ENCODE measurements at places on chromosomes 5 and 9.

DNA sequence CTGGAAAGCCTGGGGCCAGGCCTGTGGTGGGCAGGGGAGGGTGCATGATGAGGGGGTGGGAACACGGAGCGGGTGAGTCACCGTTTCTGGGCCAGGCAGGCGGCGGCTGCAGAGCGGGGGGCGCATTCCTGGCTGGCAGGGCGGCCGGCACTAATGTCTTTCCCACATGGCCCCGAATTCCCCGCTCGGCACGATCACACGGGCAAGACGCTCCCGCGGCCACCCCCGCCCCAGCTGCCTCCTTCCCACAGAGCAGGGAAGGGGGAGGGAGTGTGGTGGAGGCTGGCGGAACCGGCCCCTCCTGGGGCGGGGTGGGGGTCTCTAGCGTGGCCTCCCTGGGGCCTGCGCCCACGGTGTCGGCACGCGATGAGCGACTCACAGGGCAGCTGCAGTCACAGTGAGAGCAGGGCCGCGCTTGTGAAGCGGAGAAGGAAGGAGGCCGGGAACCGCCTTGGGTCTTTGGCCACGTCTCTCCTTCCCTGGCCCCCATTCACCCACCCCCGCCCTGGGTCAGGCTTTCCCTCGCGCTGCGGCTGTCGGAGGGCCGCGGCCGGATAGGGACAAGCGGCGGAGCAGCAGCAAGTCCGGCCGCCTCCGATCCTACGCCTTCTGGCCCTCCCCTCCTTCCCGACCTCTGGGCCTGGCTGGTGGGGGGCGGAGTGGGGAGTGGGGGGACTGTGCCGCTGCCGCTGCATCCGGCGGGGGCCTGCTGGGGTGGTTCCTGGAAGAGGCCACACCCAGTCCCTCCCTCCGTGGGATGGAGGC is 48.9 kb downstream of the CXXC5 start:
- DNase-seq = peak; percentile 86

- no peak for DNase-seq
Measured at GRCh38 chr5:106171708-106172107, 1499.0 kb downstream of the EFNA5 start.

DNA sequence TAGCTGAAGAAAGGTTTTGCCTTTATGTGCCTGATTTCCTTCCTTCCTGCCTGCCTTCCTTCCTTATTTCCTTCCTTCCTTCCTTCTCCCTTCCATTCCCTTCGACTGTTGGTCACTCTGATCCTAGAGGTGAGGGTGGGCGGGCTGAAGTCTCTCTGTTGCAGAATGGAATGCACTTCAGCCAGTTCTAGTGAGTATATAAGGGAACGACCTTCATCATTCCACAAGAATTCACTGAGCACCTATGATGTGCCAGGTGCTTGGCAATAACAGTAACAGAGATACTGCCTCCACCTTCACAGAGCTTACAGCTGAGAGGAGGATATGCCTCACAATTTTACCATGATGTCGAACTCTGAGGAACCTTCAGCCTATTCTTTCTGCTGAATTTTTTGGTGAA is 8.7 kb upstream of the OR5C1 start:
- DNase-seq = no peak

- DNase-seq = no peak
Measured at GRCh38 chr5:57818397-57818796, 335.8 kb upstream of the ACTBL2 start.

GRCh38 chr5:150167908-150168307 is 1.3 kb downstream of the CDX1 start:
- DNase-seq = no peak

- no peak for DNase-seq
Measured at GRCh38 chr5:139451878-139452660, 10.5 kb downstream of the ECSCR start.

- no peak for DNase-seq
Measured at GRCh38 chr9:112248722-112249121, 73.6 kb upstream of the SUSD1 start.

GRCh38 chr5:40405996-40406740 is 273.5 kb upstream of the PTGER4 start:
- no peak for DNase-seq

DNA sequence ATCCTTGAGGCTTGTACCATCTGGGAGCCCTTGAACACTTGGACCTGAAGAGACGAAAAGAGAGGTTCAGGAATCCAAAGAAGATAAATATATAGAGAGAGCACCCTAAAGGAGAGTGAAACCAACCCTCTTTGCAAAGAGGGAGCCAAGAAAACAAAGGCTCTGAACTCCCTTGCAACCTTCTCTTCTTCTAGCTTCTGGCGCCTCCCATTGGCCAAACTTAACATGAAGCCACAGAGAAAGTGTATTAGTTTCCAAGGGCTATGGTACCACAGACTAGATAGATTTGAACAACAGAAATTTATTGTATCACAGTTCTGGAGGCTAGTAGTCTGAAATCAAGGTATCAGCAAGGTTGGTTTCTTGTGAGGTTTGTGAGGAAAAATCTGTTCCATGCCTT is 175.1 kb downstream of the HCN1 start:
- peak; percentile 24 for DNase-seq

GRCh38 chr9:93126825-93127368 is 7.2 kb downstream of the NINJ1 start:
- no peak for DNase-seq

DNA sequence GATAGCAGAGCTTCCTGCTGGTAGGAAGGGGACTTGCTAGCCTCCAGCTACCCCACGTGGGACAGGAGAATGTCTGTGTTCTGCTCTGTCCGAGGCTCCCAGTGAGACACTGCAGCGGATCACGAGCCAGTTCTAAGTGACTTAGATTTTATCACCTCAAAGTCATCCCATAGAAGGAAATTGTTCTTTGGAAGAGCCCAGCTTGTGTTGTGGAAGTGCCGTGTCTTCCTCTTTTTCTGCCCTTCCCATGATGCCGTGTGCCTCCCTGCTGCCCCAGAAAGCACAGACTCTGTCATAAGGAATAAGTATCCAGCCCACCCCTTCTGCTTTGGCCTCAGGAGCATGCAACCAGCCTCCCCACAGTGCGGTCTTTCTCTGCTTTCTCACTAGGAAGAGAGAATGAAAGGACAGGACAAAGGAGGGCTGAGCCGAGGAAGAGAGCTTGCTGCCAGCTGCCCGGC is 35.6 kb downstream of the RUFY1 start:
- no peak for DNase-seq

GRCh38 chr9:86546712-86547111 is 192.5 kb upstream of the TUT7 start:
- no peak for DNase-seq

GRCh38 chr5:55985181-55985580 is 9.6 kb downstream of the IL6ST start:
- no peak for DNase-seq

GRCh38 chr5:138129347-138129746 is 9.9 kb downstream of the NME5 start:
- DNase-seq = no peak

- no peak for DNase-seq
Measured at GRCh38 chr5:121485281-121485680, 366.4 kb upstream of the FTMT start.

DNA sequence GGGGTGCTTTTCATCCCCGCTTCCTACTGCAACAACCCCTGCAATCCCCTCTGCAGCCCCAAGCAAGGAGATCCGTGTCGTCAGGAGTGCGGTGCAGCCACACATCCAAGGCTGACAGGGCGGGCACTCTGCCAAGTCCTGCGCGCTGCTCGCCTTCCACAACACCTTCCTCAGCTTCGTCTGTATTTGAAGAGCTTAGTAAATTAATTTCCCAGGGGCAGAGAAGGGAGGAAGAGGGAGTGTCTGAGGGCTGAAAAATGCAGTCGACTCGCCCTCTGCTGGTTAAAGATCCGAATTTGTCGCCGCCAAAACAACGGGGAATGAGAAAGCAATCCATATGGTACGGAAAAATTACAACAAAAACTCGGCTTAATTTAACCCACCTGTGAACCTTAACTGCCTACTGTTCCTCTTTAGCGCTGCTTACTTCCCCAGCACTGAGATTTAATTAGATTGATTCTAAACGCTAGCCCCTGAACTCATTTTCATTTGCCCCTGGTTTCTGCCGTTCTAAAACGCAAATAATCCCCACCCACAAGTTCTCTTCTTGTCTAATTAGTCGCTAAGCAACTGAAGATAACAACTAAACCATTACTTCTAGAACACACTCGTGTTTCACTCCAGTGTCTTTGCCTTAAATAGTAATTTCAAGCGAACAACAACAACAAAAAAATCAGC is 10.9 kb upstream of the PCDHB1 start:
- DNase-seq = peak; percentile 62

DNA sequence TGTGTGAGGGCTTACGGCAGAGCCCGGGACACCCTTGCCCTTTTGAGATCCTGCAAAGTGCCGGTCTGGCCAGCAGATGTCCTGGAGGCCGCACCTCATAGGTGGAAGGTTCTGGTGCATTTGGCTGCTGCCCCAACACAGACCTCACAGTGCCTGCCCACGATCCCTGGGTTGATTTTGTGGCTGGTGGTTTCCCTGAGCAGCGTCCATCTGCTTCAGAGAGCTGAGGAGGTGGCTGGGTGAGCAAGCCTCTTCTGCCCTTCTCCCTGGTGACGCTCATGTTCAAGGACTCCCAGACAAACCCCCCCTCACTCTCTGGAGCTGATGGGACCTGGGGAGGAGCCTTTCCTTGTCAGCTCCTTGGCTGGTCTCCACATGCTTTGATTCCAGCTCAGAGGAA is 18.9 kb downstream of the BNIP1 start:
- no peak for DNase-seq

GRCh38 chr5:131482617-131483016 is 152.4 kb downstream of the RAPGEF6 start:
- DNase-seq = no peak

- DNase-seq = no peak
Measured at GRCh38 chr5:96896806-96897205, 20.5 kb downstream of the ERAP2 start.

DNA sequence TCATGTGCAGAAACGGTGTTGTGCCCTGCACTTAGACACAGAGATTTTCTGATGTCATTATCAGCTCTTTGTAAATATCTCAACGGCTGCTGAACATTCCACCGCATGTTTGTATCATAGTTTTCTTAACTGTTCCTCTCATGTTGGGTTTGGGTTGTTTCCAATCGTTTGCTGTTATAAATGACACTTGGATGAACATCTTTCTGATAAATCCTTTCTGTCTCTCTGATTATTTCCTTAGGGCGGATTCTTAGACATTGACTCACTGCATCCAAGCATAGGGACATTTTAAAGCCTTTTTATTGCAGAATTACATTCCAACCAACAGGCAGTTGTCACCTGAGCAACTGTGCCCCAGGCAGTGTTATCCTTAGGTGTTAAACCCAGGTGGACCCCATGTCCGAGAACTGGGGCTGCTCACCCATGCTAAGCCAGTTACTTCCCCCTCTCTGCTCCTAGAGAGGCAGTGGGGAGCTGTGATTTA is 28.5 kb downstream of the COL5A1 start:
- no peak for DNase-seq

DNA sequence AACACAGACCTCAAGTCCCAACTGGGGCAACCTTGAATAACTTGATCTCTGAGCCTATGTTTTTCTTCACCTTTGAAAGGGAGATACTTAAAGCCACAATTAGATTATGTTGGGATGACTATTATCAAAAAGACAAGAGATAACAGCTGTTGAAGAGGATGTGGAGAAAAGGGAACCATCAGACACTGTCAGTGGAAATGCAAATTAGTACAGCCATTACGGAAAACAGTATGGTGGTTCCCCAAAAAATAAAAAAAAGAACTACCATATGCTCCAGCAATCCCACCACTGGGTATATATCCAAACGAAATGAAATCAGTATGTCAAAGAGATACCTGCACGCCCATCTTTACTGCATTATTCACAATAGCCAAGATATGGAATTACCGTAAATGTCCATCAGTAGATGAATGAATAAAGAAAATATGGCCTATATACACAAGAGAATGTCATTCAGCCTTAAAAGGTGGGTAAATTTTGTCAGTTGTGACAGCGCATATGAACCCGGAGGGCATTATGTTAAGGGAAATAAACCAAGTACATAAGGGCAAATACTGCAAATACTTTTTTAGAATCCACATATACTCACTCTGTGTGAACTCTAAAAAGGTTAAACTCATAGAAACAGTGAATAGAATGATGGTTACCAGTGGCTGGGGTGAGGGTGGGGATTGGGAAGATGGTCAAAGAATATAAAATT is 12.7 kb downstream of the FAT2 start:
- DNase-seq = no peak

- DNase-seq = no peak
Measured at GRCh38 chr5:96110300-96110699, 148.6 kb upstream of the ELL2 start.

DNA sequence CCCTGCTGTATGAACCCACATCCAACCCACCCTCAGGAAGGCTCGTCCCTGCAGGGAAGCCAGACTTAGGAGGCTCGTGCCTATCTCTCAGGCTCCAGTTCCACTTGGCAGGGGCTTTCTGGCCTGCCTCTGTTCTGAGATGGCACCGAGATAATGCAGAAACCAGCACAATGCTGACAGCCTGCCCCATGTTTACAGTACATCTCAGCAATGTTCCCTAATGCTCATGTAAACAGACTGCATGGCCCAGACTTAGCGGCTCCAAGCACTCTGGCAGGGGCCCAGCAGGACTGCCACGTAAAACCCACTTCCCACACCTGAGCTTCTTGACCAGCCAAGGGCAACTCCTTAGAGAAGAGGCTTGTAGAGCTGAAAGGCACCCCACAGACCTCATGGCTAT is 499.5 kb upstream of the BRINP1 start:
- DNase-seq = peak; percentile 18

GRCh38 chr5:152933056-152933455 is 528.0 kb upstream of the NMUR2 start:
- no peak for DNase-seq

GRCh38 chr5:9924614-9925013 is 294.5 kb upstream of the TAS2R1 start:
- peak; percentile 97 for DNase-seq

DNA sequence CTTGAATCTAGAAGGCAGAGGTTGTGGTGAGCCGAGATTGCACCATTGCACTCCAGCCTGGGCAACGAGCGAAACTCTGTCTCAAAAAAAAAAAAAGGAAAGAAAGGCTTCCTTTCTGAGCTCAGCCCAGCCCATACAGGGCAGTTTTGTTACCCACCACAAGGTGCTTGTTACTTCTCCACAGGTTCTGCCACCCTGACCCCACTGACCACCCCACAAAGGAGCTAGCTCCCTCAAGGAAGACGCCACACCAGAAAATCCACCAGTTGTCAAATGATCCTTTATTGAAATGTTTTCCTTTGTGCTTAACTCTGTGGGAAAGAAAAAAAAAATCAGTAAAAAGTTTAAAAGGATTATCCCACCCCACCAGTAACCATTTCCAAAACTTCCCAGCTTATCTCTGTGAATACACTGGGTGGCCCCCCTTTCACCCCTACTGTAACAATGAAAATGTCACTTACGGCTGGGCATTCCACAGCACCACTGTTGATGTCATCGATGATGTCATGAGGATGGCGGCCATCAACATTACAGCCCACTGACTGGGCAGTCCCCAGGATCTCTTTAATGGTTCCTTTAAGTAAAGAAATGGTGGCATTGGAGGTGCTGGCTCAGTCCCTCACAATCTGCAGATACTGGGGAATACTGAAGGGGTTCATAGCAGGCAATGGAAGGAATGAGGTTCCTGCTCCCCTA is 3.6 kb downstream of the RPL12 start:
- no peak for DNase-seq

GRCh38 chr9:13718539-13718938 is 439.0 kb upstream of the MPDZ start:
- no peak for DNase-seq
